ENCODE measurements at places on chromosomes 2 and 18.

DNA sequence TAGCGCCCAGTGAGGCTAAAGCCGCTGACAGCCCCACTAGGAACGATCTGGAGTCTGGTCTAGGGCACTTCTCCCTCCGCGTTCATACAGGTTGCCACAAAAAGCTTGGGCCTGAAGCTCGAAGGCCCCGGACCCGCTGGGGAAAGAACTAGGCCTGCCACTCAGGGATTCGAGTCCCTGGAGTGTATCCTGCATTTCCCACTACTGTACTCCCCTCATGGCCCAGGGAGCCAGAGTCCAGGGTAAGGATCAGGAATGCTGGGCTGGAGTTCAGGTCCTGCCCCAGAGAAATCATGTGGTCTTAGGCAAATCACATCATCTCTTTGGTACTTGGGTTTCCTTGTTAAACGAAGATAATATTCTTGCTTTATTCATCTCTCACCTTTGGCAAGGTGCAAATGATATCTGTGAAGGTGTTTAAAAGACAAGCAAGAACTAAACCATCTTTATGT, 1.4 kb upstream of the ZFP36L2 start:
- no peak for DNase-seq

GRCh38 chr2:75547345-75548035, 13.2 kb downstream of the EVA1A start:
- no peak for DNase-seq

GRCh38 chr2:55843096-55843993, 80.2 kb downstream of the EFEMP1 start:
- DNase-seq: no peak

DNA sequence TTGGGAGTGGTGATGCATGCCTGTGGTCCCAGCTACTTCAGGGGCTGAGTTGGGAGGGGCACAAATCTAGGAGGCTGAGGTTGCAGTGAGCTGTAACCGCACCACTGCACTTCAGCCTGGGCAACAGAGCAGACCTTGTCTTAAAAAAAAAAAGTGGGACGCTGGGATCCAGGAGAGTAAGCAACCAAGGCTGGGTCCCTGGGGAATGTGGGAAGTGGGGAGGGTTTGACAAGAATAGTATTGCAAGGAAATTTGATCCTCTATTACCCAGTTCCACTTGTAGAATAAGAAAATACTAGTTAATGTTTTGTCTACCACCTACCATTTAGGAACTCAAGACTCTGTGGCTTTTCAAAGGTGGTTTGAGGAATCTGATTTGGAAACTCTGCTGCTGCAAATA, 21.1 kb upstream of the DYTN start:
- no peak for DNase-seq

GRCh38 chr2:11356764-11357163, 12.3 kb upstream of the ROCK2 start:
- no peak for DNase-seq

GRCh38 chr2:184743096-184743495, 144.8 kb downstream of the ZNF804A start:
- DNase-seq: no peak

DNA sequence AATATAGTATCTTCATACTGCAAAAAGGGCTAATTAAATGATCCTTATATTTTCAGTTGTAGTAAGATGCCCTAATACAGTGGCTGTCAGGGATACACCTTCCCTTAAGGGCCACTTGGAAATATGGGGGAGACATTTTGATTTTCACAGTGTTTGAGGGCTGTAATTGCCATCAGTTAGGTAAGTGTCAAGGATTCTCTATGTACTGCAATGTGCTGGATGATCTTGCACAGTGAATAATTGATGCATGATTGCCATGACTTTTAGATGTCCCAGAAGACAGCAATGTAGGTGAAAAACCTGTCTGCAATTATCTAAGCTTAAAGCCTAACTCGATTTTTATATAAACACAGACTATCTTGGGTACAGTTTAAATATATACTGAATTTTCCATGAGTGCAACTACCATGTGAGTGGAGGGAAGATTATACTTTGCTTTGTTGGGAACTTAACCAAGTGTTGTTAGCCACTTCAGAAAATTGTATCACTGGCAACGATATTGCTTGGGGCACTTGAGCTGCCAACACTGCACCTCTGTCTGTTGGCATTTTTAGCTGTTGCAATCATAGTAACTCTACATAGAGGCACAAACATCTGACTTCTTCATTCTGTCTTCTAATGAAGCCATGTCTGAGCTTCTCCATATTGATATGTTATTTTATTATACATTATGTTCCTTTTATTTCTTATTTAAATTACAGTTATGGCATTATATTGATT, 45.2 kb downstream of the MAIP1 start:
- no peak for DNase-seq
